SHP77 treated with DMSO at 0.1 percent for 48 hours (cell line): ENCODE measurements at places on chromosomes 1 and 21.

DNA sequence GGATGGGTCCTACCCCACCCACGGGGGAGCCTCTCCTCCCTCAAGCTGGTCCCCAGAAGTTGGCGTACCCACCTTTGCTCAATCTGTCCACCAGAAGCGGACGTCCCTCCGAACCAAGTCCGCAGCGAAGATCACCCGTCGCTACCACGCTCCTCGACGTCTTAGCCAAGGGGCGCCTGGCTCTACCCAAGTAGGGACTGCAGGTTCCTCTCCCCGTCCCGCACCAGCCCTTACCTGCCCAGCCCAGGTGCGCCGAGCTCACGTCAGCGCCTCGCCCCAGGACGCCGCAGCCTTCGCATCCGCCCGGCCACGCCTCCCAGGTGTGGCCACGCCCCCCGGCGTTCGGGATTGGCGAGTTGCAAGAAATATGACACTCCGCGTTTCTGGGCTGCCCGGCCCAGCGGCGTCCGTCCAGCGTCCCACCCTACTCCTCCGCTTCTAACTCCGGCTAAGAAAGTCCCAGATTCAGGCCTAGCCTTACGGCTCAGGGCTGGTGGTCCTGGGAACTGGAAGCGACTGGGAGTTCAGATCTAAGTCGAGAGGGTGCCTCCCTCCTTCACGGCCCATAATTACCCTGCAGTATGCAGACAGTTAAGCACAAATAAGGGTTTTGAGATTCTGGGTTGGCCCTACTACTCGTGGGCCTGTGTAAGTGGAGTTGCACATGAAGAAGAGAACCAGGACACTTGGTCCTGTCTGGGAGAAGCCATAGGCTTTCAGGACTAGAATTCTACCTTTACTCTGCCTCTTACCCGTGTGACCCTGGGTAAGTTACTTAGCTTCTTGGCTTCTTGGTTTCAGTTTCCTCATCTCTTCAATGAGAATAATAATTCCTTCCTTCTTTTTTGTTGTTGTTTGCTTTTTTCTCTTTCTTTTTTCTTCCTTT lies at the start of gene IRF6:
IRF6 (minus strand) TSS at position 268 of the 886 bp plus-strand sequence. CDS start 4,729 bp downstream, outside the sequence.
- DNase-seq = no peak

DNA sequence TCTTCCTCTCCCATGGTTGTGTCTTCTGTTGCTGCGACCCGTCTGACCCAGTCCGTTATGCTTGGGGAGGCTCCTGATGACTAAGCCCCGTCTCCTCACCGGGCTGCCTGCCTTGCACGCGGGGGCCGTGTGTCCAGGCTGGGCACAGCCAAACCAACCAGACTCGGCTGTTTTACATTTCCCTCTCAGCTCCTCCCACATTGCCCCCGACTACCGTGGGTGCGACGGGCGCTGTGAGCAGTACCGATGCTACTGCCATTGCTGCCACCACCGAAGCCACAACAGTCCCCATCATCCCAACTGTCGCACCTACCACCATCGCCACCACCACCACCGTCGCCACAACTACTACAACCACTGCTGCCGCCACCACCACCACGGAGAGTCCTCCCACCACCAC lies 46.0 kb upstream of the CNTN2 start:
- DNase-seq = no peak

GRCh38 chr1:46131712-46132528 lies 509 bp downstream of the PIK3R3 start:
- peak; percentile 78 for DNase-seq

DNA sequence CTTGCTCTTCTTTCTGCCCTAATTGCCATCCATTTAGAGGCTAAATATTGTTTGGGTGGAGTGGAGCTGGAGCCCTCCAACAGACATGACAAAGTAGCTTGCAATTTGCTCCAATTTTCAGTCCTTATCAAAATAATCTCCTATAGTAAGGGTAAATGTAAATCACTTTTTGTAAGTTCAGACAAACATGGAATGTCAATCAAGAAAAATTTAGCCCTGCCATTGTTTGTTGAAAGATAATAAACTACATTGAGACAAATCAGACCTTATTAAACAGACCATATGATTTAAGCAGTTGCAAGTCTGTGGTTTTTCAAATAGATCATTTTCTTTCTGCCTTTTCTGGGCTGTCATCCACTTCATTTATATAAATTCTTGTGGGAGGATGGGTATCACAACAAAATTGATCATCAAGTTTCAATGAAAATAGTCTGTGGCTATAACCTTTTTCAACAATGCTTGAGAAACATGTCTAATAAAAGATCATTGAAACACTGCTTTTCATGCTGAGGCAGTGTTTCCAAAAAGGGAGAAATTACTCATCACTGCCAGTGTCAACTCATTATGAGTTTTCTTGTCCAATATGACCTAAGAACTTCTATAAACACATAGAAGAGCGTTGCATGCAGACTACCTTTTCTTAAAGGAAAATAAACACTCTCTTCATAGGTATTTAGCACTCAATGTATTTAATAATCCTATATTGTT lies 1152.0 kb upstream of the B3GALT2 start:
- DNase-seq = no peak
